ENCODE measurements at places on chromosomes 6 and 20.

- DNase-seq = no peak
Measured at GRCh38 chr20:59724457-59725366, 120.4 kb downstream of the PHACTR3 start.

DNA sequence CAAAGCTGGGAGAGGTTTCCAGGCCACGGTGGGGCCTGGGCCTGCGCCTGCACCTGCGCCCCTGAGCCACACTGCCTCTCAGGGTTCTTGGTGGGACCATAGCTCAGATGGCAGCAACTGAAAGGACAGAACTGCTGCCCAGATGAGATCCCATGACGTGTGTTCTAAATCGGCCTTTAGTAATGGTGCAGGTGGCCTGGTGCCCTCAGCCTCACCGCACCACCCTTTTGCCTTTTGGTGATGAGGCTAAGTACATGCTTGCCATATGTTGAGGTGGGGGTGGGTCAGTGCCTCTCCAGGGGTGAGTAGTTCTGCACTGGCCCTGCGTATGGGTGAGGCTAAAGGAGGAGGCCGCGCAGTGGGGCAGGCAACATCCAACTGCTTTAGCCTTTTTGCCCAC, 7.4 kb downstream of the PSMG4 start:
- DNase-seq = no peak

- DNase-seq = no peak
Measured at GRCh38 chr6:18277237-18278006, 13.1 kb upstream of the DEK start.

GRCh38 chr6:6891949-6892461, 215.8 kb upstream of the RREB1 start:
- DNase-seq = no peak

GRCh38 chr6:85421972-85422371, 27.9 kb upstream of the NT5E start:
- DNase-seq = peak; percentile 68

GRCh38 chr6:155400654-155400965, 55.0 kb downstream of the NOX3 start:
- DNase-seq = no peak

GRCh38 chr6:17599877-17600526, at the start of gene FAM8A1:
TSS of gene FAM8A1 (plus strand) at chr6:17600302. CDS start at chr6:17600410, 108 bp downstream.
- peak; percentile 80 for DNase-seq
